ENCODE measurements at places on chromosomes 4 and X.

- DNase-seq = no peak
These were observed 204.1 kb downstream of the LDB2 start for GRCh38 chr4:16694173-16694883.

DNA sequence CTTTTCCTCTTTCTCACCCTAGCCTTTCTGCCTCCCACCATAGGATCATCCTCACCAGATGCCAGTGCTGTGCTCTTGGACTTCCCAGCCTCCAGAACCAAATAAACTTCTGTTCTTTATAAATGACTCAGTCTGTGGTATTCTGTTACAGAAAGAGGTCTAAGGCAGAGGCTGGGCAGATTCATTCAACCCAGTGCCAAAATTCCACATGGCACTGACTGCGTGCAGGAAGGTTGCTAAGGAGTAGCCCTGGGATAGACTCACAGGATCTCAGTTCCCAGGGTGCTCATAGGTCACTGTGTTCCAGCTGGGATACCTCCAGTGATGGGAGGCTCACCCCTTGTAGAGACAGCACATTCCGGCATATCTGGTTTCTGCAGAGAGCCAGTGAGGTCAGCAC lies 22.0 kb downstream of the SORCS2 start:
- DNase-seq = no peak

GRCh38 chrX:9542761-9543111 lies 77.9 kb downstream of the TBL1X start:
- no peak for DNase-seq

DNA sequence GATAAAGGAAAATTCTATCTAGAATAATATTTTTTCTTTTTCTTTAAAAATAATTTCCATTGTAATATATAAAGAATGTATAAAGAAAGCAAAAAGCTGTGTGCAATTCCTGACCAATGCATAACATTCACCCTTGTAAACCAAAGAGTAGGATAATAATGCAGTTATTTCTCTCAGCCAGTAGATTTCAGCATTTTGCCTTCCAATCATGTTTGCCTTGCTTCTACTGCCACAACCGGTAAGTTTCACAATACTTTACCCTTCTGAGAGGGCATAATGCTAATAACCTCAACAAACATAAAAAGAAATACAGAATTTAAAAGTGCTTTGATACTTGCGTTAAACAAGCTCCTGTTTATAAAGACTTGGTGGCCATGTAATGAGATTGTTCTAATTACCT lies 59.9 kb downstream of the CHIC2 start:
- DNase-seq = no peak

DNA sequence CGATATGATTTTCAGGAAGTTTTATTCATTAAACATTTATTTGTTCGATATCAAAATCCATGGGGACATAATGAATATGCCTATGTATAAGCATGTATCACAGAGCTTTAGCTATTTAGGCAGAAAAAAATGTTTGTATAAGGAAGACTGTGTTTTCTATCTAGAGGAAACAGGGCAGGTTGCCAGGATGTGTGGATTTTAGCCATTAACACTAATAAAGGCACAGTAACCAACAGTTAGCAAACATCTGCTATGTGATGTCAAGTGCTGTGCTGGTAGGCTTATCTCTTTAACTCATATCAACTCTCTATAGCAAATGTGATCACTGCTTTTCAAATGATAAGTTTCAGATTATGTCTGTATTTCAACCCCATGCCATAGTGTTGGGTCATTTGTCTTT lies 708.9 kb upstream of the HS3ST1 start:
- DNase-seq = no peak

GRCh38 chrX:20061855-20062254 lies 54.9 kb downstream of the MAP7D2 start:
- no peak for DNase-seq

- peak; percentile 43 for DNase-seq
These were observed 84.2 kb downstream of the BCOR start for GRCh38 chrX:40013266-40014195.

DNA sequence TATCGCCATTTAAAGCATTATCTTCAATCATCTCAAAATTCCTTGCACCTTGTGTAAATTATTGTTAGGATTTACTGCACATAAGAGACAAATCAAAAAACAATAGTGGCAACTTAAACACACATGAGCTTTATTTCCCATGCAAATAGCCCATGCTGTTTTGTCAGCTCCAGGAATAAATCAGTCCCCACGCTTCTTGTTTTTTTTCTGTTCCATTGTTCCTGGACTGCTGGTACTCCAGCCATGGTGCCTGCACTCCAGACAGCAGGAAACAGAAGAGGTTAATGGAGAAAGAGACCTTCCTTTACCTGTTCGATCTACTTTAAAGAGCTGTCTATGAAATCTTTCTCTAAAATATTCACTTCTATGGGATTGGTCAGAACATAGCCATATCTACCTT lies 1515.7 kb upstream of the TENM3 start:
- DNase-seq = no peak

- no peak for DNase-seq
These were observed 79.9 kb downstream of the NKX6-1 start for GRCh38 chr4:84419201-84419600.

DNA sequence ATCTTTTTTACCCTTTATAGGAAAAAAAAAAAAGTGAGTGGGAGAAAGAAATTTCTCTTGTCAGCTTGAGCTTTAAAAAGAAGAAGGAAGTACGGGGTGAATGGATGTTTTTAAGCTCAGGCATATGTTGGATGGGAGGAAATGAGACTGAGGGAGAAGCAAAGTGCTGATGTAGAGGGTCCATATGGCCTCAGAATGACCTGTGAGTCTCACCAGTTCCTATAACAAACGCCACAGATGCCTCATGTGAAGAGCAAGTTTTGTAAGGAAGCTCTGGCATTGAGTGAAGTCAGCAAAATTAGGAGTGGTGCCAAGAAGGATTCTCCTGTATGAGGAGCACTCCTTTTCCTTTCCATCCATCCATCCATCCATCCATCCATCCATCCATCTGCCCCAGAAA lies 214.6 kb downstream of the PTTG2 start:
- DNase-seq = no peak

- DNase-seq = no peak
These were observed 219.5 kb downstream of the CENPC start for GRCh38 chr4:67325791-67326190.

- no peak for DNase-seq
These were observed 611.7 kb upstream of the FAT1 start for GRCh38 chr4:187335339-187335738.

DNA sequence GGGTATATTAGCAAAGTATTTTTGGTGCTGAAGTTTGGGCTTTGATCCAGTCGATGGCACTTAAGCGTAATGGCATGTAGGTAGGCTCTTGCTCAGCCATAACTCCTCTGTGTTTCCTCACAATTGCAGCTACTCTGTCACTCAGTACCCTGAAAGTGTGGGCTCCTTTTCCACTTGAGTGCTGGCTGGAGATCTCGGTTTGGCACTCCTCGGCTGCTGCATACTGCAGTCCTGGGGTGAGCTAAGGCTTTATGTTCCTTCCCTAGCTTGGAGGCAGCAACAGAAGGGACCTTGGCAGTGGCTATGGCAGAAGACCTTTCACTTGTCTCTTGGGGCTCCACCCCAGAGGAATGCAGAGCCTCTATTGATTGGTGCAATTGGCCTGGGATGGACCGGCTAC lies 106.7 kb upstream of the GRXCR1 start:
- DNase-seq = no peak

DNA sequence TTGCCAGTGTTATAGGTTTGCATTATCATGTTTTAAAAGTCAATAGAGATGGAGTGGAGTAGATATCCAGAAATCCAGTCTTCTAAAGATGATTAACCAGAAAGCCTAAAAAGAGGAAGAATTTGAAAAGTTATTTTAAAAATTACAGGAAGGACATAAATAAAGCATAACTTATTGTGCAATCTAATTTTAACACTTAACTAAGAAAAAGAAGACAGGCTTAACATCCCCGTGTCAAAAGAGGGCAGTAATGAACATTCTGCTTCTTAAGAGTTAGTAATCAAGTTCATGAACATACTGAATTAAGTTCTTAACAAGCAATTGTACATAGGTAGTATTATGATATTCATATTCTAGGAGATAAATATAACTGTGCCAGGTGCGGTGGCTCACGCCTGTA lies 39.3 kb downstream of the ELF2 start:
- DNase-seq = no peak

DNA sequence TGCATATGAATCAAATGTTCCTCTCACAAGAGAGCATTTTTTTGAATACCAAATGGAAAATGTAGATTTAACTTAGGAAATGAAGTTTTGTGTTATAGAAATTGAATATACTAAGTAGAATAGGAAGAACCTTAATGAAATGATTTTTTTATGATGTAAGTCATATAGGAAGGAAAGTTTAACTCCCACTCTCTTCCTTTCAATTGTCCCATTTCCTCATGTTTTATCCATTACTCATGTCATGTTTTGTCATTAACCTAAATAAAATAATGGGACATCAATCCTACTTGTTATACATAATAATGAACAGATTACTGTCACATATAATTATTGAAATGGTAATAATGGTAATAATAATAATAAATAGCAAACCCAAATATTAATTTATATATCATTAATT lies 22.7 kb upstream of the SRD5A3 start:
- no peak for DNase-seq

- DNase-seq = no peak
These were observed 577.1 kb downstream of the GALNTL6 start for GRCh38 chr4:172390331-172390730.

- peak; percentile 63 for DNase-seq
These were observed 97.4 kb upstream of the MYOZ2 start for GRCh38 chr4:119038116-119038841.

- DNase-seq = no peak
These were observed 1.4 kb downstream of the CD99 start for GRCh38 chrX:2692221-2693112.

DNA sequence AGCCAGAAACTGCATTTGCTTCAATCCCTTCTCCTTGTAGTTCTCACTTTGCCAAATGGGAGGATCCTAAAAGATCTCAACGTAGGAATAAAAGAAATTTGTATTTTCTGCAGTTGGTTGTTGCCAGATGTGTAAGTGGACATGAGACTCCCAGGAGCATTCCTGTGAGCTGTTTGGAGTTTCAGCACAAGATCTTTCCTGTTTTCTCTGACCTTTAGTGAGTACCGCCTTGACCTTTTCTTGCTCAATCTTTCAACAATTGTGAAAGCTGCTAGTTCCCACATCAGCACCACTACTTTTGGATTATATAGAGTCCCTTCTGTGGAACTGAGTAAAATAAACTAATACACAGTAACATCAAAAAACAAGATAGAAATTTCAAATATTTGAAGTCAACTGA lies 683.8 kb upstream of the PABPC4L start:
- DNase-seq = no peak

- DNase-seq = no peak
These were observed 68.3 kb upstream of the CHRDL1 start for GRCh38 chrX:110863883-110864282.

GRCh38 chr4:59060002-59060846 lies 1950.0 kb upstream of the IGFBP7 start:
- no peak for DNase-seq

DNA sequence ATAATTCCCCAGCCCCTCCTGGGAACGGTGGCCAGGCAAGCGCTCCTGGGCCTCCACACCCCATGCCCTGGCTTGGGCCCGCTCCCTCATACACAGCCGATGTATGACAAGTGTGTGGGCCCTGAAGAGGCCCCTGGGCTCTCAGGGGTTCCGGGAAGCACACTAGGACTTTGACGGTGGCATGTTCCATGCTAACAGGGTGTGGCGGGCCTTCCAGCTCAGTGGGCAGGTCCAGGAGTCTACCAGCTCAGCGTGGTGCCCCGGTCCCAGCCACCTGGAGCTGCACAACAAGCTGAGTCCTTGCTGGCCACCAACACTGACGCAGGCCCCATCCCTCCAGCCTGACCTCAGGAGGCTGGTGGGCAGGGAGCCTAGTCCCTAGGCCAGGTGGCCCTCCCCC lies 24.4 kb upstream of the HMX1 start:
- no peak for DNase-seq

DNA sequence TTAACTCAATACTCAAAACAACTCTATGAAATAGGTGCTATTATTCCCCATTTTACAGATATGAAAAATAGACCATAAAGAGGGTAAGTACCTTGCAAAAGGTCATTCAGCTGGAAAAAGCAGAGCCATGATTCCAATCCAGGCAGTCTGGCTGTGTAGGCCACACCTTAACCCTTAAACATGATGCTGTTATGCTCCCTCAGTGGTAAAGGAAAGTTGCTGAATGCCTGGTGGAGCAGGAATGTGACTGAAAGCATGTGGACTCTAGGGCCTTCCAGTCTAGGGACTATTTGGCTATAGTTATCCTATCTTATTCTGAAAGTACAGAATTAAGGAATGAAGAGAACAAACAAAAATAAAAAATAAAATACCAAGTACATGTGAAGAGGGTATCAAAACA lies 19.6 kb downstream of the RP2 start:
- DNase-seq = no peak

- DNase-seq = no peak
These were observed 115.1 kb upstream of the DKK2 start for GRCh38 chr4:107151173-107151572.

- DNase-seq = no peak
These were observed 286.4 kb downstream of the CRLF2 start for GRCh38 chrX:926070-926469.

GRCh38 chr4:169100670-169101101 lies 90.6 kb upstream of the CBR4 start:
- DNase-seq = no peak

DNA sequence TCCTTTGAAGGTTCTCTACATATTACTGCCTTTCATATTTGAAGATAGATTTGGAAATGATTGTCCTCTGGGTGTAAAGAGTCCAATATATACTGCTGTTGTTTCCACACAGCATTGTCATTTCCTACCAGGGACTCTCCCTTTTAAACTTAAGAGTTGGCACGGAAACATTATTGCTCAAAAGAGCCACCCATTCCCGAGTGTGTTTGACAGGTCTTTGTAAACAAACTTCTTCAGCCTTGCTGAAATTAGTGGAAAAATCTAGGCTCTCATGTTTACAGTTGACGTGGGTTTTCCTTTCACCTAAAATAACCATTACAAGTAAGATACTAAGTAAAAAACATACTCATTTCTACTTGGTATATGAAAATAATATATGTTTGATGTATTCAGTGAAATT lies 111.4 kb upstream of the LIMCH1 start:
- no peak for DNase-seq

DNA sequence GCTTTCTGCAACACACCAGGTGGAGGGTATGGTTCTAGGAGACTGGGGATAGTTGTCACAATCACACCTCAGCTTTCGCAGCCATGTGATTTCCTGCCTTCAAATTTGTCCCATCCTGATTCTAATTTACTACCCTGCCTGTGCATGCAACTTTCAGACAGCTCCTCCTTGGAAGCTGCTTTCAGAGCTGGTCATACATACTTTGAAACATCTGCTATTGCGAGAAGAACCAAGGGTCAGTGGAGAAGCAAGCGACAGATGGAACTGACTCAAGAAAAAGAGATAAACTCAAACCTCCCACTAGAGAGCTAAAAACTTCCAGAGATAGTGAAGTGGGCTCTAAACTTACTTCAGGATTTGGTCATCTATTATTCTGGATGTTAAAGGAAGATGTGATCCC lies 381.7 kb upstream of the FGF13 start:
- DNase-seq = no peak

- DNase-seq = no peak
These were observed 11.9 kb downstream of the ENPEP start for GRCh38 chr4:110487873-110488272.

Measured in activated CD4-positive, alpha-beta T cell treated with anti-CD3 and anti-CD28 coated beads, Interleukin-2, Interleukin-4, amounts not matched to agents 100 ng/mL and 50 ng/mL, durations not matched to agents 16 hours and 8 hours (primary cell).